ENCODE measurements at places on chromosomes 16 and 17.

- DNase-seq: no peak
Observed at GRCh38 chr16:13507530-13507929, 412.4 kb upstream of the ERCC4 start.

DNA sequence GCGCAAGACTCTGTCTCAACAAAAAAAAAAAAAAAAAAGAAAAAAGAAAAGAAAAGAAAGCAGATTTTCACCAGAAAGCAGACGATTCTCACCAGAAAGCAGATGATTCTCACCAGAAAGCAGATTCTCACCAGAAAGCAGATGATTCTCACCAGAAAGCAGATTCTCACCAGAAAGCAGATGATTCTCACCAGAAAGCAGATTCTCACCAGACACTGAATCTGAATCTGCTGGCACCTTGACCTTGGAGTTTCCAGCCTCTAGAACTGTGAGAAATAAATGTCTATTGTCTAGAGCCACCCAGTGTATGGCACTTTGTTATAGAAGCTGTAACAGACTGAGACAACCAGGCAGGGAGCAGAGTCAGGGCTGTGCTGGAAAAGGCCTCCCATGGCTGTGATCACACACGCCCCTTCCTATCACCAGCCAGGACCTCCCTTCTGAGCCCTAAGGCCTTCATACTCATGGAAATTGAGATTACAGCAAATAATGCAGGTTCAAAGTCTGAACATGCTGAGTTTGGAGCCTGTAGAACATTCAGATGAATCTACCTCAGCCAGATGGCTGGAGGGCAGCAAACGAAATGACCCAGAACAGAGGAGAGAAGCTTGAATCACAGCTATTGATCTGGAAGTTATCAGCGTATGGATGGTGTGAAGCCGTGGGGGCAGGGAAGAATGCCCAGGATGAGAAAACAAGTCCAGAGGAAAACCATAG is 309.3 kb downstream of the SLC39A11 start:
- no peak for DNase-seq

DNA sequence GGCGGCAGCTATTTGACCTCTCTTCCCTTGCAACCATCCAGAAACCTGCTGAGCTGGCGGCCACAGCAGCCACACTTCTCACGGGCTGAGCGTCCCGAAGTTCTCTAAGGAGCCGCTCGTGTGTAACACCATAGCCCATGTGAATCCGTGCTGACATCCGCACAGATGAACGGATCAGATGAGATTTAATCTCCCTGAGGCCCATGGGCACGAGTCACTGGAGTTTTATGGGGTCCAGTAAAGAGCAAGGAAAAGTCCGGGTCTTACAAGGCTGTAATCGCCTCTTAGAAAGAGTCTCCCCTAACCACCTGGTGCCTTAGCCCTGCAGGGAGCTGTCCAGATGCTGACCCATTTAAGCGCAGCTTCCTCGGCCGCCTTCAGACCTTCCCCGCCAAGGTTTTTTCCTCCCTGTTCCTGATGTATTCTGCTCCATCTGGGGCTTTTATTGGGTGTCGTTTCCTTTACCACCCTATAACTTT is 5.5 kb upstream of the CACNG5 start:
- DNase-seq: peak; percentile 82

DNA sequence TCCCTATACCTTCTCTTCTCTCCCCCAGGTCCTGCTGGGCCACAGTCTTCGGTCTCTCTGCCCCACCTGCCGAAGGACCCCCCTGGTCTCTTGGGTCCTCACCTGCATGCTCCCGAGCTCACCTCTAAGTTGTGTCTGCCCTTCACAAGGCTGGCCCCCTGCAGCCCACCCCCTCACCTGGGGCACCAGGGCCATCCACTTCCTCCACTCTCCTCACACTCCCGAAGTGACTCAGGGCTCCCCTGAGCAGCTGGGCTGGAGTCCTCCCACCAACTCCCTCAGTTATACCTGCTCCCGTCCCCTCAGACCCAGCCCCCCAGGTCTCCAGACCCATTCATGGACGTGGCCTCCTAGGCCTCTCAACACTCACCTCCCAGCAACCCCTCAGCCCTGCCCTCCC is 822.0 kb downstream of the KCNJ18 start:
- no peak for DNase-seq

- DNase-seq: no peak
Observed at GRCh38 chr16:78916928-78917545, 683.5 kb downstream of the MAF start.

- no peak for DNase-seq
Observed at GRCh38 chr17:39674702-39675389, 6.6 kb downstream of the PNMT start.

DNA sequence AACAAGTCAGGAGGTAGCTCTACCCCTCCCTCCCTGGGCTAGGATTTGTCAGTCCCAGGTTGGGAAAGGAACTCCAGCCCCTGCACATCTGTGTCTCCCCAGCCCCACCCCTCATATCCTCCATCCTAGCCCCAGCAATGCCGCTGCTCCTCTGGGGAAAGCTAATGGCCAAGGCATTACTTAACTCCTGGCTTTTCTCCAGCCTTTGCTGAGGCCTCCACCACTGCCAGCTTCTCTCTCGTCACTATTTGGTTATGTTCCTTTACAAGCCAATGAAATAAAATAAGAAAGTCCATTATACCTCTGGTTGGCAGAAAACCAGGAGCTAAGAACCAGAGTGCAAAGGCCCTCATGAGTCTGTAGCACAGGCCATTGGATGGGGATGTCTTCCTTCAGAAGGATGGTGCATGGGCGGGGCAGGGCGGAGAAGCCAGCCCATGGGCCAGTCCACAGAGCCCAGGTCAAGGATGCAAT is 171.0 kb downstream of the CCDC182 start:
- no peak for DNase-seq

GRCh38 chr16:9134306-9134705 is 42.9 kb downstream of the HAPSTR1 start:
- DNase-seq: no peak

GRCh38 chr17:29561554-29562517 is 5.0 kb downstream of the ABHD15 start:
- DNase-seq: peak; percentile 3

- no peak for DNase-seq
Observed at GRCh38 chr16:73065632-73066330, 17.9 kb upstream of the ZFHX3 start.

DNA sequence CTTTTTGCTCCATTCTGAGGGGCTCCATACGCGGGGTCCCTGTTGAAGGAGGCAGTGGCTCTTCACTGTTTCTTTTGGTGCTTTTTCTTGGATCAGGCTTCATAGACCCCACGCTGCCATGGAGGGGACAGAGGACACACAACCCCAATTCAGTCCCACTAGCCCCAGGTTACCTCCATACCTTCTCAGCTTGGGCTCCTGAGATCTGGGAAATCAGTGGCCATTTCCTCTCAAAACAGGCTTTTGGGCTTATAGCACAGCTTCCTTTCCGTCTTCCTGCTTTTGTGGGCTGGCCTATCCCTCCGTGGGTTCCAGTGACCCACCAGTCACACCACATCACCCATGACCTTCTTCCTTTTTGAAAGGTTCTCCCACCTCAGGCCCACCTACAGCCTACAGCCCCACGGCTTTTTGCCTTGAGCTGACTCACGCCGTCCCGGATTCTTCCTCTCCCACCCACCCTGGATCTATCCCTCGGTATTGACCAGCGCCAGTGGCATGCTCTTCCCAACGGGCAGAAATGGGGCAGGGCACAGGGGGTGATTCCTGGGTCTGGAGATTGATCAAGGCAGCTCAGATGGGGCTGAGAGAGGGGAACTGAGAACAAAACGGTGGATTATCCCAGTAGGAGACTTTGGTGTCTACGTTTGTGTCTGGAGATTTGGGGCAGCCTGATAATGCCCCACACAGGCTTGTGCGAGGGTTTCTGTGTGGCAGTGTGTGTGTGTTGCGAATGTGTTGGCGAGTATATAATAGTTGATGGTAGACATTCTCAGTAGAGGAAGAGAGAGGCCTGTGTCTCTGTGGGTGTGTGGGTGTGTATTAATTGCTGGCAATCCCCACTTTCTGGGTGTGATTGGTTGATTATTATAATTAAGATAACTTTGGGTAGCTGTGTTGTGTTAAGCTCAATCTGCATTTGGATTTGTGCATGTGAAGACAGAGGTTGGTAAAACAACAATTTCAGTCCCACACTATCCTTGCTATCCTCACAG is 3.8 kb downstream of the TBX21 start:
- no peak for DNase-seq

- DNase-seq: no peak
Observed at GRCh38 chr17:17852930-17853329, 16.1 kb upstream of the SREBF1 start.

DNA sequence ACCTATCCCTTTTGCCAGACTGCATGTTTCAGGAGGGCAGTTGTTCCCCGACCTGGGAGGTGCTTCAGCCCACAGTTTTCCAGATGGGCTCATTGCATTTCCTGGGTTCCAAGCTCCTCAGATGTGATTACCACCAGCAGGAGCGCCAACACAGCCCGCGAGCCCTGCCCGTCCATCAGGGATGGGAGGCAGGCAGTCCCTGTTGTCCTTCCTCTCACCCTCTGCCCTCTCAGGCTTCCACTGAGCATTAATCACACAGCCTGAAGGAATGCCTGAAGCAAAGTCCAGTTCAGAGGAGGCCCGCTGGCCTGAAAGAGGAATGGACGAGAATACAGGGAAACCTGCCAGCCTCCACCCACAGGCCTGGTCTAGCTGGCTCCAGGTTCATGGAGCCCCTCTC is 256.3 kb upstream of the SDK2 start:
- peak; percentile 30 for DNase-seq

DNA sequence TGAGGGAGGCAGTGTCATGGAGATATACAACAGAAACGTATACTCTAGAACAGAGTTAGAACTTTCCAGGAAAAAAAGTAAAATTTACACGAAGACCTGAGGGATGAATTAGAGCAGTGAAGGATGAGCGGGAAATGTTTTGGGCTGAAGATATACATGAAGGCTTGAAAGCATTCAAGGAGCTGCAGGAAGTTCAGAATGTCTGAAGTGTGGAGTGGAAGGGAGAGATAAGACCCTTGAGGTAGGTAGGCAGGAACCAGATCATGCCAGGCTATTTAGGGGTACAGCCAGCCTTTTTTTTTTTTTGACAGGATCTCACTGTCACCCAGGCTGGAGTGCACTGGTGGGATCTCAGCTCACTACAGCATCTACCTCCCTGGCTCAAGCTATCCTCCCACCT is 3.2 kb upstream of the NLK start:
- DNase-seq: no peak

DNA sequence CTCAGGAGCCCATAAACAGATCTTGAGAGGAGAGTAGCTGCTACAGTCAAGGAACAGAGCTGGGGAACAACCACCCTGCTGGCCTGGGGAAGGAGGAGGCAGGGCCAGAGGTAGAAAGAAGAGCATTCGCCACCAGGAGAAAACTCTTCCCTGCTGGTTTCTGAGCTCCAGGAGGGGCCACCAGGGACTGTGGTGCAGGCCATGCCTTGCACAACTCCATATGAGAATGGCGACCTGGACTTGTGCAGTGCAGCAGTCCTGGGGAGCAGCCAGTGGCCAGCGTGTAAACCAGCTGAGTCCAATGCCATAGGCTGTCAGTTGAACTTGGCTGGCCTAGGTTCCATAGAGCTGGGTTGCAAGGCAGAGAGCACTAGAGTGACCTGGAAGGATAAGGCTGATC is 11.6 kb downstream of the SLC13A2 start:
- no peak for DNase-seq

GRCh38 chr17:47879028-47879585 is 16.9 kb upstream of the SP2 start:
- no peak for DNase-seq

DNA sequence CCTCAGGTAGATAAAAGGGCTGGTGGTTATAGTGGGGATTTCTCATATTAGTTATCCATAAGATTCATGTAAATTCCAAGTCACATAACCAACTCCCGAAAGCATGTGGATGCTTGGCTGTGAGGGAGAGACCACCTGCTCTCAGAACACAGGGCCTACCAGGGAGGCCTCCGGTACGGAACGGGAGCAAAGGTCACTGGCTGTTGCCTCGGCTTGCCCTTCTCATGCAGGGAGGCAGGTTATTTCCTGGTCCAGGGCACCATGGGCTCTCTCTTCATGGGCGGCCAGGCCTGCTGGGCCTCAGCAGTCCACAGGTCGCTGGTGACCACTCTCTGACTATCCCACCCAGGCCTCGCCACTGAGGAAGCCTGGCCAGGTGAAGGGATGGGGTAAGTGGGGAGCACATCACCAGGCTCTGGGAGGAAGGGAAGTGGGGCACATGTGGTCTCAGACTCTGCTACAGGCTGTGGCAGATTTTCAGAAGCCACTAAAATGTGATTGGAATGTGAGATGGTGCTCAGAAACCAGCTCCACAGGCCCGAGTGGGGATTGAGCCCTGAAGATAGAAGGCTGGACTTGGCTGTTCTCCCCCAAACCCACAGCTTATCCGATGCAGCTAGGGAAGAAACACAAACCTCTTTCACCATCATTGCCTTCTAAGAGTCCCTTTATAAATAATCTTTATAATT is 45.4 kb downstream of the HNF1B start:
- DNase-seq: no peak

- DNase-seq: no peak
Observed at GRCh38 chr16:22693638-22694340, 120.2 kb upstream of the HS3ST2 start.

DNA sequence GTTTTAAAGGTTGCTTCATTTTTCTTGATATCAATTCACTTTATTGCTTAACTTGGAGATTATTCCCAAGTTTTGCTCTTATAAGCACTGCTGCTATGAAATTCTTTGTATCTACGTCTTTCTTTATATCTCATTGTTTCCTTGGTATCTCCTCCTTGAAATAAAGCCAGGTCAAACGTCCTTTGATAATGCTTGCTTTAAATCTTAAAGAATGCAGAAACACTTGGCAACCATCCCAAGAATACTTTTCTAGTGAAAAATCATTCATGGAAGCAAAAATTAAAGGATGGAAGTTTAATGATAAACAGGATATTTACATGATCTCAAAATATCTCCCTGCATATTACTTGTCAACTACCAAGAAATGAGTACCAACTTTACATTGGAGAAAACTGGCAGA is 175.2 kb downstream of the CPPED1 start:
- DNase-seq: no peak

DNA sequence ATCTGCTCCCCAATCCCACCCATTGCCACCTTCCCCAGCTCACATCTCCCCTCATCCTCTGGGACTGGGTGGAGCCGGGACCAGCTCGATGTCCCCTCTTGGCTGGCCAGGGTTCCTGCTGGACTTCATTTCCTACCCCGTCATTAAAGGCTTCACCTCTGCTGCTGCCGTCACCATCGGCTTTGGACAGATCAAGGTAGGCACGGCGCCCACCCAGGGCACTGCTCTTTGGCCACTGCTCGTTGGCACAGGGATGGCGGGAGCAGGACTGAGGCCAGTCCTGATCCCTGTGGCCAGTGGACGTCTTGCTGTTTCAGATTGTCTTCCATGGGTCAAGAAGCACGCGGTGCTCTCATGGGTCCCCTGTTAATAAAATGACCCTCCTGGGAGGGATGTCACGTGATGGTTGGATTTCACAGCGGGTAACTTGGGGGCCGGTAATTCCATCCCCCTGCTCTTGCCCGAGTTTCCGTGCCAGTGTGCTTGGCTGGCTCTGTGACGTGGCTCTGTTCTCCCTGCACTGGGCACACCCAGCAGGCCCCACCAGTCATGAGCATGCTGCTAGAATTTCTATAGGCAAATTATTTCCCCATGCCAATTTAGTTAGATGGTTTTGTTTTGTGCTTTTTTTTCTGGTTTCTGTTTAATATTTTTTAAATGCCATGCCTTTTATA is 3.1 kb downstream of the SLC26A11 start:
- no peak for DNase-seq

All from nephron progenitor cell (in vitro differentiated cells).